ENCODE measurements at places on chromosomes 11 and 22.

- DNase-seq = no peak
Measured at GRCh38 chr11:92662601-92663360, 306.7 kb upstream of the MTNR1B start.

- DNase-seq = no peak
Measured at GRCh38 chr22:49368221-49368975, 459.3 kb downstream of the BRD1 start.

DNA sequence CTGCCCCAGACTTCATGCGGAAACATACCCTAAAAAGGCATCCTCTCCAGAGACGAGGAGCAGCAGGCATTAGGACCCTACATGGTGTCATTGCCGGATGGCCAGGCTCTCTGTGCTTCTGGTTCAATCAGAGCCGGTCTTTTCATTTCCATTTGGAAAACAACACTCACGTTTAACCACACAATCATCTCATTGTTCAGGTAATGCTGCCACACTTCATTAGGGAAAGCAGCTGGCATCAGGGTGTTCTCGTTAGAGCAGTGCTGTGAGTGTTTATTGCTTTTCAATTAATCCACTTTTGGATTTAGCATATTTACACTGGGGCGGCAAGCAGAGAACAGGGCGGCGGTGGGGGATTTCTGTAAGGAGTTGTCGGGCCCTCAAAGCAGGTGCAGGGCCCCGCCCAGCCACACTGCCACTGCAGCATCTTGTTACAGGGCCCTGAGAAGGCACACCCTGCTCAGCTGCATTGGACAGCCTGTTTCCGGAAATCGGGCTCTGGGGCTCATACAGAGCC lies 338.6 kb downstream of the SHANK2 start:
- DNase-seq = no peak

GRCh38 chr11:1375955-1376258 lies 13.8 kb upstream of the BRSK2 start:
- no peak for DNase-seq

GRCh38 chr22:29344137-29344536 lies 28.6 kb upstream of the RASL10A start:
- no peak for DNase-seq

GRCh38 chr11:60918939-60919265 lies 4.9 kb downstream of the TMEM109 start:
- no peak for DNase-seq

- DNase-seq = peak; percentile 54
Measured at GRCh38 chr11:62546244-62546928, at the start of gene AHNAK. AHNAK (minus strand) TSS chr11:62546806; CDS start chr11:62536098, 10,708 bp downstream.

DNA sequence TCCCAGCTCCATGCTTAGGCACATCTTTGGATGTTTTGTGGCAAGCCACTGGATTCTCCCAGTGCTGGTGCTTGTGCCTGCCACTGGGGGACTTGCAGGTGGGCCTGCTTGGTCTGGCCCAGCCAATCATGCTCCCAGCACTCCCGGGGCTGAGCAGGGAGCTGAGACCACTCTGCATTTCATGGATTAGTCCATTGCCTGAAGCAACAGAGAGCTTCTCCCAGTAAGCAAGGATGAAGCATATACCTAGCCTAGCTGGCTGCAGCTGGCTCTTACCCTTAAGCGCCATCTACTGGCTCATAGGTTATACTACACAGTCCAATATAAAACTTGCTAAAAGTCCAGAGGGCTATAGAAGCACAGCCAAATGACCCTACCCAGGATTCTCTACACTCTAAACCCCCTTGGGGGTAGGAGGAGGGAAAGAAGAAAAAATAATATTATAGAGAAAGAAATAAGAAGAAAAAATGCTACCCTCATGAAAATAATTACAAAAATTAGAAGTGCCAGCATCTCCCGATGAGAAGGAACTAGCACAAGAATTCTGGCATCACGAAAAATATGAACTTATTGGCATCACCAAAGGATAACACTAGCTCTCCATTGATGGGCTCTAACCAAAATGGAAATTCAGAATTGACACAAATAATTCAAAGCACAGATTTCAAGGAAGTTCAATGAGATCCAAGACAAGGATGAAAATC lies 275.3 kb downstream of the C11orf87 start:
- no peak for DNase-seq

GRCh38 chr11:111479666-111480065 lies 32.5 kb downstream of the BTG4 start:
- DNase-seq = no peak

DNA sequence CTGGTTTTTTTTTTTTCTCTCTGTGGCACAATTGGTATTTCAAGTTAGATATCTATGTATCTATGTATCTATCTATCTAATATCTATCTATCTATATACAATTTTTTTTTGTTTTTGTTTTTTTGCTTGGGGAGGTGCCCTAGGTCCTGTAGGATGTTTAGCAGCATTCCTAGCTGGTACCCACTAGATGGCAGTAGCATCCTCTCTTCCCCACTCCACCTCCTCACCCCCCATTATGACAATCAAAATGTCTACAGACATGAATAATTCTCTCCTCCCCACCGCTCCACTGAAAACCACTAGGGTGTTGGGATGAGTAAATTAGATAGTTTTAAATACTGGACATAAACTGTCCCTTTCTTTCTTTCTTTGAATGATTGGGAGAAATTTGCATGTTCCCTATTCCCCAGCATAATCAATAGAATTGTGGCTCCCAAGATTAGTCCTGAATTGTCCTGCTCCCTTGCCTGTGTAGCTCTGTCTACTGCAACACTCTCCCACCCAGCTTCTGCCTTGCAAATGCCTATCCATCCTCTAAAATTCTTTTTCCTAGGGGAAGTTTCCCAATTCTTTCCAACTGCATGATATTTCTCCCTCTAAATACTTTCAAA lies 1152.4 kb downstream of the LRRC4C start:
- no peak for DNase-seq

DNA sequence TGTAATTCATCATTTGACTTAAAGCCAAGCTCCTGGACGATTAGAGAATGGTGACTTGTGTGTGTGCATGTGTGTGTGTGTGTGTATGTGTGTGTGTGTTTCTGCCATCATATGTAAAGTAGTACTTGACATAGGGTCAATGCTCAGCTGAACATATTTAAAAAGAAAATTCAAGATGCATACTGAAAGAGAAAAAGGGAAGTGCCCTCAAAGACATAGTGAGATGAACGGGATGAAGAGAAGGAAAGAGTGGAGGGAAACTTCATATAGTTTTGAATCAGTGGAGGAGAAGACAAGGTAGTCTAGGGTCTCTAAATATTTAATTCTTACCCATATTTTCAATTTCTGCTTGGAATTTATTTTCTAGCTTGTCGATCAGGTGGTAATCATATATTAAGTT lies 4.0 kb downstream of the TCN1 start:
- no peak for DNase-seq

GRCh38 chr11:68215087-68215445 lies 2.0 kb upstream of the KMT5B start:
- peak; percentile 21 for DNase-seq

GRCh38 chr11:61134801-61135257 lies 26.4 kb downstream of the VPS37C start:
- DNase-seq = no peak

DNA sequence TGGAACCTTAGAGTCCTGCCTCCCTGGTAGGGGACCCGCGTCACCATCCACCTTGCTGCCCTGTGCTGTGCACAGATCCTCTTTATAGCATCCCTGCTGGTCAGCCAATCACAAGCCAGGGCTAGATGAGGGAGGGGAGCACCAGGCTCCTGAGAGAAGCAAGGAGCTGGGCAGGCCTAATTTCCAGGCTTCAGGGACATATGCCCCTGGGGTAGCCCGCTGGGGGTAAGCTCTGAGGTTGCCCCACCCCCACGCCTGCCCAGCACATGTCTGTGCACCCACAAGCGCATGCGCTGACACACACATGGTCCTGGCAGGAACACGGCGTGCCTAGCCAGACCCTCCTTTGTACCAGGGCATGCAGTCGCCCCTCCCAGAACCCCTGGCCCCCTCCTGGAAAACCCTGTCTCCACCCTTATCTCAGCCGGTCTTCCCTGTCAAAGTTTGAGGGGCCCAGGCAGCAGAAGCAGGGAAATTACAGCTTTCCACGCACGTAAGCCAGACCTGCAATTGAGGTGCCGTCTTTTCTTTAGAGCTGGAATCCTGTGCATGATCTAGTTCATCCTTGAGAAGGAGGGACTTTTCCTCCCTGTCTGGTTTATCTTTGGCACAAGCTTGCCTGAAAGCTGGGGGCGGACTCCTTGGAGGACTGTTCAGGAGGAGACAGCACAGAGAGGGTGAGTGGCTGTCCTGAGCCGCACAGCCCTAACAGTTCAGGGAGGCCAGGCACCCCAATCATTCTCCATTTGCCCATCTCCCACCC lies 2.1 kb downstream of the SSTR3 start:
- DNase-seq = no peak

GRCh38 chr11:86214710-86215109 lies 29.8 kb upstream of the EED start:
- peak; percentile 24 for DNase-seq

DNA sequence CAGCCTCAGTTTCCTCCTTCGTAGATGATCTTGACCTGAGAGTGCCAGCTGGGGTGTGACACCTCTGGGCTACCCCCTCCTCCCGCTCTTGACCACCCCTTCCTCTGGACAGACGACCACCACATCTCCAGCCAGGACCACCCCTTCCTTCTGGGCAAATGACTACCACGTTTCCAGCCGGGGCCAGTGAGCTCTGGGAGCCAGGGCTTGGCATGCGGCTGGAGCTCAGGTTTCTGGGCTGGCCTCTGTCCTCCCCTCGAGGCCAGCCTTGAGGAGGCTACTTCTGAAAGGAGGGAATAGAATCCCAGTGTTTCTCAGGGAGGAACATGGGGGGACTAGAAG lies 120.9 kb downstream of the KCNQ1OT1 start:
- DNase-seq = no peak

DNA sequence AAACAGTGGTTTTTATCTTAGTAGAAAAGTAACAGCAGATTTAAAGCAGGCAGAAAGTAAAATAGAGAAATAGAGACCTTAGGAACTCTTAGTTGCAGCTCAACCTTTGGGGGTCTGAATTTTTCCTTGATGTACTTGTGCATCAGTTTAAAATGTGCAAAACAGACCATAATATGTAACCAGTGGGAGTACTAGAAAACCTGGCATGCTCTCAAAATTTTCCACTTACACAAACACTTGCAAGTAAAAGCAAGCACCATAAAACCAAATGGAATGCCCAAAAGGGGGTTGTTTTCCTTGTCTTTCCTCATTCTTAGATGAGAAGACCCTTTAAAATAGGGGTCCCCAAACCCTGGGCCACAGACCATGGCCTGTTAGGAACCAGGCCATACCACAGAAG lies 12.9 kb upstream of the MRGPRE start:
- DNase-seq = no peak

DNA sequence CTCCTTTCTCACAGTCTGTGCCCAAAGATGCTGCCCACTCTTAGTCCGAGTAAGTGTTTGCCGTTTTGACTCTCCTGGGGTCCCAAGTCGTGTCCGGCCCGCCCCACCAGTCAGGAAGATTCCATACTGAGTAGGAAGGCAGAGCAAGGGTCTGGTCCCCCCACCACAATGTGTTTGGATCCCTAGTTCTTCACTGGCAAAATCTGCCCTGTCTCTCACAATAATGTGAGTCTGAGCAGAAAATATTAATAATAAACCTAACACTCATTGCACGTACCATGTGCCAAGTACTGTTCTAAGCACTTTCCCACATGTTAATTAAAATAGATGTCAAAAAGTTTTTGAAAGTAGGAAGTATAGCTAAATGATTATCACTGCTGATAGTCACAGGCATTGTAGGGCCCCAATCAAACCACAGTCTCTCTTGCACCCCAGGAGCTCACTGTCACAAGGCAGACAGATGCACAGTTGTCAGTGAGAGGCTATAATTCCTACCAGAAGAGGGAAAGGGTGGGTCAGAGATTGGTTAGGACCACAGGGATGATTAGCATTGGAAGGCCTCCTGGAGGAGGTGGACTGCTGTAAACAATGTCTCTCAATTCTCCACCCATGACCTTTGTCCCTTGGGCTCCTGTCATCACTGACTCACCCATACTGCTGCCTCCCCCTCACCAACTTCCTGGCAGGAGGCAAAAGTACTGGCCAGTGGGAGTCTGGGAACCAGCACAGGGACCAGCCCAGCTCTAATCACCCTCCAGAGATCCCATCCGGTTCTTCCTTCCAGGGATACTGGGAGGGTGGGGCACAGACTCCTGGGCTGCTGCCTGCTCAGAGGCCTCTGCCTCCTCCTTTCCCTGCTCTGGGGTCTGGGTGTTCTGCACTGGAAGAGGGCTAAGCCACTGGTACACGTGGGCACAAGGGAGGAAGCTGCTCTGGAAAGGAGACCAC lies 1.0 kb upstream of the POLD4 start:
- no peak for DNase-seq

- DNase-seq = no peak
Measured at GRCh38 chr11:126157326-126158030, 54.0 kb downstream of the RPUSD4 start.

DNA sequence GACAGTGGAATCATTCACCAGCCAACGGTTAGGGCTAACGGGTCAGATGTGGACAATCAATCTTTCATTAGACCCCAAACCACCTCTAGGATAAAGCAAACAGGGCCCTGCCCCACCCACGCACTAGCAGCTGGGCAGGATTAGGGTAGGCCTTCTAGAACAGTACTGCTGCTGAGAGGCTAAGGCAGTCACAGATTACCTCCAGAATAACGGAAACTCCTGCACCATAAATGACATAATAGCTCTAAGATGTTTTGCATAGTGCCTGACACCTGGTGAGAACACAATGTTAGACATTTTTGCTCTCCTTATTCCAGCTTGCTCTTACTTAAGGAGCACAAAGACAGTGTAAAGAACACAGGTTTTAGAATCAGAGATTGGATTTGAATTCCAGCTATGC lies 1.8 kb downstream of the SYTL2 start:
- no peak for DNase-seq

- no peak for DNase-seq
Measured at GRCh38 chr11:83336993-83337392, 50.8 kb upstream of the CCDC90B start.

GRCh38 chr11:109309153-109309552 lies 112.8 kb upstream of the C11orf87 start:
- DNase-seq = no peak

- no peak for DNase-seq
Measured at GRCh38 chr11:78667461-78667860, 92.8 kb upstream of the NARS2 start.

DNA sequence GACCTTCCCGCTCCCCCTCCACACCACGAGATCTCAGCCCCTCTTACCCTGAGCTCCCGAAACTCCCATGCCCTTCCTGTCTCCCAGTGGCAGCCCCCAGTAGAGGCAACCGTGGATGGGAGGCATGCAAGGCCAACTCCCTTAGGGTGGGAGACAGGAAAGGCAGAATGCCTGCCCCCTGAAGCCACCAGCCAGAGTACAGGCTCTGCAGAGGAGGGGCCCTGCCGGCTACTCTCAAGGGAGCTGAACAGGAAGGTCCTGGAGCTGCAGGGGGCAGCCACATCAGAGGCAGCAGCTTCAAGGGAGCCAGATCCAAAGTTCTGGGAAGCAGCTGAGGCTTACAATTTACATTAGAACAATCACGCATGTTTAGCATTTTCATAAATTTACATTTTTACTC lies 38.3 kb downstream of the PDE2A start:
- DNase-seq = no peak

DNA sequence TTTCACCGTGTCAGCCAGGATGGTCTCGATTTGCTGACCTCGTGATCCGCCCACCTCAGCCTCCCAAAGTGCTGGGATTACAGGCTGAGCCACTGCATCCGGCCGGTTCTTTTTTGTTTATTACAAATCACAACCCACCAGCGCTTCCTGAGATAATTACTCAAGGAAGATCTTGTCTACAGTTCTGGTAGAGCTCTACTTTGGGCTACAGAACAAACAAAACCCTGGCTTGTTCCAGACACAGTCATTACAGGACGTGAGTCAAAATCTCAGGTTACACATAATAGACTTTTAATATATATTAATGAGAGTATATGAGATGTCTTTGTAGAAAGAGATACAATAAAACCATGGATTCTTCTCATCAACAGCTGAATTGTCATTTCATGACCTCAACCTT lies 42.8 kb upstream of the NUP50 start:
- DNase-seq = no peak

Data from stimulated activated CD4-positive, alpha-beta T cell treated with anti-CD3 and anti-CD28 coated beads, Interleukin-1b, Interleukin-23, amount 100 ng/mL, for 4 hours (primary cell).